IPS DF 19.7 (cell line): ENCODE measurements at places on chromosomes 6 and 20.

DNA sequence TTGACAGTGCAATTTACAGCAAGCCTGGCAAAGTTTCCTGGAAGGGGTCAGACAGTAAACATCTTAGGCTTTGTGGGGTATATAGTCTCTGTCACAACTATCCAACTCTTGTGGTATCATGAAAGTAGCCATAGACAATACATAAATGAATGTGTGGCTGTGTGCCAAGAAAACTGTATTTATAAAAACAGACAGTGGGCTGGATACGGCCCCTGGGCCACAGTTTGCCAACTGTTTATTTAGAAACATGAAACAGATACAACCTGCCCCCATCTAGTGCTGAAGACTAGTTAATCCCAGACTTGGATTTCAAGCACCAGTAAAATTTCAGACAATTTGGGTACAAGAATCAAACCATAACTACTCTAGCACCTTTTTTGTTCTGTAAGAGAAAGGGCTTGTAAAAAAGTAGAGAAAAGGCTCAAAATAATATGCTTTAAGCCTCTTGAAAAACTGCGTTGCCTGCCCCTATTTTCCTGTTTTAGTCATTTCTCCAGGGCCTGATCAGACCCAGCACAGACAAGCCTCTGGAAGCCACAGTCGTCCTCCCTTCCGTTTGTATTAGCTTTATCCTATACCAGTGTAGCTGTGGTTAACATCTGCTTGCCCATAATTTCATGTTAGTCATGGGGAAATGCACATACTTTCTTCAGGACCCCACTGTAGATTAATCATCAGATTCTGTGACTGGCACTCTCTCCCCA, 30.8 kb downstream of the JAG1 start:
- no peak for DNase-seq

DNA sequence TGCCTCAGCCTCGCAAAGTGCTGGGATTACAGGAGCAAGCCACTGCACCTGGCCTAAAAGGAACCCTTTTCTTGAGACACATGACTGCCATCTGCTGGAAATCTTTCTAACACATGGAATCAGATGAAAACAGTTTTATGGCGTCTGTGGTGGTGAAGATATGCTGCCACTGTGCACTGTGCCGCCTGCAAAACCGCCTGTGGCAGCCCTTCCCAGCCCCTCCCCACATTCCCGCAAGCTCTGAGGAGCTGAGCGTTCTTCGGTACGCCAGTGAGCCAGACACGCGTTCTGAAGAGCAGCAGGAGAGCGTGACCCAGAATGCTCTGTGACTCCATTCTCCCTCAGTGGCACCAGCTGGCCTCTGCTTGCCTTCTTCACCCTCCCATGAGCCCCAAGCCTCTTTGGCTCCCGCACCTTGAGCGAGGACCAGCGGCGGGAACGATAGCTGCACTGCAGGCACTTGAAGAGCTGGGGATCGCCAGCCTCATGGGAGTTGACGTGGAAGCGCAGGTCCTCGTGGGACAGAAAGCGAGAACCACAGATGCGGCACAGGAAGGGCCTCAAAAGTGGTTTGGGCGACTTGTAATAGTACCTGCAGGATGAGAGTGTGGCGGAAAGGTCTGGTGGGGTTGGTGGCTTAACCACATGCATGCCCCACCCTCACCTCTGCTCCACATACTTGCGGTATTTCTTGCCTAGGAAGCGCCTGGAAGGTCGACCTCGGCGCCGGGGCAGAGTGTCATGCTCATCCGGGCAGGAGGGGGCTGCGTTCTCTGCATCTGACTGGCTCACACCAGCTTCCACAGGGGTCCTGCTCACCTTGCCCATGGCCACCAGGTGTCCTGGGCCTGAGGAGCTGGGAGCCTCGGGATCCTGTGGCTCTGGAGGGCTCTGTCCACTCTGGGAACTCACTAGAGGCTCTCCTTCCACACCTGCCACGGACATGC, 8.7 kb downstream of the ZNF335 start:
- no peak for DNase-seq

DNA sequence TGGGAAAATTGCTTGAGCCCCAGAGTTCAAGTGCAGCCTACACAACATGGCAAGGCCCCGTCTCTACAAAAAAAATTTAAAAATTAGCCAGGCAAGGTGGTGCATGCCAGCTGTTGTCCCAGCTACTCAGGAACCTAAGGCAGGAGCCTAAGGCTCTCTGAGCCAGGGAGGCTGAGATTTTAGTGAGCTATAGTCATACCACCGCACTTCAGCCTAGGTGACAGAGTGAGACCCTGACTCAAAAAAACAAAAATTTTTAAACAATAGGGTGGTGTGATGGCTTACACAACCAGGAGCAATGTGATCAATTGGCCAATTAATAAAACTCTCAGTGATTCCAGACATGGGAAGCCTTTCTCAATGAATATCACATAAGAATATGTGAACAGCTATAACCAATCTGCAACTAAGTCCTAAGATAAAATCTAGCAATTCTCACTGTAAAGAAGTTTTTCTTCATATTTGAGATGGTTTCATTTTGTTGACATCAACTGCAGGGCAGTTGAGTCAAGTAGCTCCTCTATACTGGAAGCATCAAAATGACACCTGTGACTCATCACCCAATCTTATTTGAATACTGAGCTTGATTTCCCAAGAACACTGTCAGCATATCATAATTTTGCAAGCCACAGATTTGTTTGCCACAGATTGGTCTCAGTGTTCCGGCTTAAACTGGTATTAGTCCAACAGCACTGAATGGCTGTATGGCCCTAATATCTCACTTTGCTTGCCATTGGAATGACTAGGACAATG, 169.0 kb upstream of the GJE1 start:
- DNase-seq, result no peak

DNA sequence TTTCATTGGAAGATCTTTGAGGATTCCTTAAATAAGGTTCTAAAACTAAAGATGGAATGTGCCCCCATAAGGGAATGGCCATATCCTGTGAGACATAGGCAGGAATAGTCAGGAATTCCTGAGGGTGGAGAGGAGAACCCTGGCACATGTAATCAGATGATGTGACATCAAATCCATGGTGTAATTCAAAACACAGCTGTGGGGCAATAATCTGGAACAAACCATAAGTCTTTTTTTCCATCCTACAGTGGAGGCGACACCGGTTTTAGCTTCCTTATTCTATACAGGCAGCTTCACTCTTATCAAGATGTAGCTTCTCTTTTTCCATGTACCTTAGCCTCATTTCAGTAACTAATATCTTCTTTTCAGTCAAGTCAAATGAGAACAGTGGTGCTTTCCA, 133.6 kb upstream of the CITED2 start:
- no peak for DNase-seq

DNA sequence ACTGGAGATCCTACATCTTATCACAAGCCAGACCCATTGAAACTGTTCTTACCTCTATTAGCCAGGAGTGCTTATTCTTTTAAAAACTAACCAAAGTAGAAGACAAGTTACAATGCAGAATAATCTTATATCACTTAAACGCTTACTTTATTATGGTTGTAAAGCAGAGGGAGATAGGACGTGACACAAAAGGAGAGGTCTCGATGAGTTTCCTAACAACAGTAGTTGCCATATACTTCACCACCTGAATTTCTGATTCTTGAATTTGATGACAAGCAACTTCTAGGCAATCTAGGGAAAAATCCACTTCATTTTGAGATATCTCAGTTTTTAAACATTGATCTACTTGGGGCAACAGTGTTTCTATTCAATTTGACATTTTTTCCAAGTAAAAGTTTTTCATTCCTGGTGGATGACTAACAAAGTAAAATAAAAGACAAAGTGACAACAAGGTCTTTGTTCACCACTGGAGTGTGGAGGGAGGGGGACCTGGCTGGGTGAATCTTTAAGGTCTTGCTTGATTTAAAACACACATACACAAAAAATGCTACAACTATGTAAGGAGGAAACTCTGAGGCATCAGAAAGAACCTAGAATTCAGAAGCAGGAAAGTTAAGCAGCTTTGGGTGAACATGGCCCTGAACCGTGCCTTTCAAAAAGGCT, 110.9 kb downstream of the SMLR1 start:
- DNase-seq, result no peak

- no peak for DNase-seq
These were observed 72.3 kb downstream of the CDYL start for GRCh38 chr6:4848382-4849068.

- DNase-seq, result no peak
These were observed 53.2 kb downstream of the RAMACL start for GRCh38 chr6:166533205-166533824.

DNA sequence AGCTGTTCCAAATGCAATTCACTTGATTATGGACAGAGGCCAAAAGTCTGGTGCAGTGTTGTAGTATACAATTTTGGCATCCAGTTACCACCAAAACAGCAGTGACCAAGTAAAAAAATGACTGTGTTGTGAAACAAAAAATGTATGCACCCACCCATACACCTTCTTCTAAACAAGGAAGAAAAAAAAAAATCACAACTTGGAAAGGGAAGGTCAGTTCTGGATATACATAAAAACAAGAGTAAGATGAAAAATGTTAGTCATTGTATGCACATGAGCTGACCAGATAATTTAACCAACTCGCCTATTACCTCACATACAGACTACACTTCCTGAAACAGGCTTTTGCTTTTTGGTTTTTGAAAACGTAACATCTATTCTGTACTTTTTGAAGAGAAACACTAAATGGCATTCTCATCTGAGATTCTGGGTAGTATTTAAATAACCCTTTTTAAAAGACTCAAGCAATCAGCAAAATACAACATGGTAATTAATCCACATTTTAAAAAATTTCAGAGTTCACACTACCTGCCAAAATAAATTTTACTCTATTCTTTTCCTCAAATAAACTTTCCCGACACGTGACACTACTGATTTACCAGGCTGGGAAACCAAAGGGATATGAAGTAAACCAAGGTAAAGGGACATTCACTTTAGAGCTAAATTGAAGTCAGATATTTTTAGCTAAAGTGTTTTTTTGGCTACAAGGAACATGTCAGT, 141.6 kb upstream of the SHLD1 start:
- DNase-seq, result no peak

- no peak for DNase-seq
These were observed 268.6 kb downstream of the FOXC1 start for GRCh38 chr6:1878330-1878729.

- no peak for DNase-seq
These were observed 91.2 kb upstream of the ADTRP start for GRCh38 chr6:11869672-11870340.

GRCh38 chr6:28248916-28249315, 3.2 kb downstream of the ZKSCAN4 start:
- DNase-seq, result no peak

- no peak for DNase-seq
These were observed 126.2 kb downstream of the ANKRD60 start for GRCh38 chr20:58102261-58102660.

DNA sequence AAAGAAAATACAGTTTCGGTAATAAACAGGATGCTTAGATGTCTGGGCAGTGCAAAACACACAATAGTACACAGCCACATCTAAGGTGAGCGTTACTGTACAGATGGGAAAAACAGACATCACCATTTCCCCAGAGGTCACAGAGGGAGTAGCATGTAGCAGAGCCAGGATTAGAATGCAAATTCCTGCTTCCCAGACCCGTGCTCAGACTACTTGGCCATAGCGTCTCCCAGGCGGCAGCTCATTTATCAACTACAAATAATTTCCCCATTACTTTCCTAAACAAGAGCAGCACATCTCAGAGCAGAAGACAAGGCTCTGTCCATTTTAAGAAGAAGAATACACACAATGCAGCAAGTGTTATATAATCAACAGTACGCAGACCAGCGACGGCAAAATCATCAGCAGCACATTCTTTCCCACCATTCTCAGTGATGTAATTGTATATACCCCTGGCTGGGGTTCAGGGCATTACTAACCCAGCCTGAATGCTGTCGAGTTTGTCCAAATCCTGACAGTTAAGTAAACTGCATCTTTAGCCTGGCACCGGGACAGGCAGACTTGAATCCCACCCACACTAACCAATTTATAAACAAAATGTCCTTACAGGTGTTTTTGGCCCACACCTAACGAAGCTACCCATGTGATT, 61.9 kb downstream of the CNKSR3 start:
- DNase-seq, result no peak

DNA sequence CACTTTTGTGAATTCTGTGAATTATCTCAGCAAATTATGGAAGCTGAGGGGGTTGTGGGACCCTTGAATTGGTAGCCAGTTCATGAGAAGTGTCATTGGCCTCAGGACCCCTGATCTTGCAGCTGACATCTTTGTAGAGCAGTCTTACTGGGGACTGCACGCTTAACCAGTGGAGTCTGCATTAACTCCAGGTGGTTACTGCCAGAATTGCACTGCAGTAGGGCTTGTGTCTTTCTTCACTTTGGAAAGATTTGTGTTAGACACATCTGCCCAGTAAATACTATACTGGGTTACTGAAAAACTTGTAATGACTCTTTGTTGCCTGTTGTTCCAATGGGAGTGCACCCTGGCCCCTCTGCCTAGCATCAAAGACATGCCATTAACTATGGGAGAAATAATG, 21.2 kb upstream of the CDKN1A start:
- no peak for DNase-seq

GRCh38 chr6:101294676-101295075, 98.8 kb upstream of the GRIK2 start:
- DNase-seq, result no peak

- DNase-seq, result no peak
These were observed 75.1 kb upstream of the QKI start for GRCh38 chr6:163339466-163339865.

DNA sequence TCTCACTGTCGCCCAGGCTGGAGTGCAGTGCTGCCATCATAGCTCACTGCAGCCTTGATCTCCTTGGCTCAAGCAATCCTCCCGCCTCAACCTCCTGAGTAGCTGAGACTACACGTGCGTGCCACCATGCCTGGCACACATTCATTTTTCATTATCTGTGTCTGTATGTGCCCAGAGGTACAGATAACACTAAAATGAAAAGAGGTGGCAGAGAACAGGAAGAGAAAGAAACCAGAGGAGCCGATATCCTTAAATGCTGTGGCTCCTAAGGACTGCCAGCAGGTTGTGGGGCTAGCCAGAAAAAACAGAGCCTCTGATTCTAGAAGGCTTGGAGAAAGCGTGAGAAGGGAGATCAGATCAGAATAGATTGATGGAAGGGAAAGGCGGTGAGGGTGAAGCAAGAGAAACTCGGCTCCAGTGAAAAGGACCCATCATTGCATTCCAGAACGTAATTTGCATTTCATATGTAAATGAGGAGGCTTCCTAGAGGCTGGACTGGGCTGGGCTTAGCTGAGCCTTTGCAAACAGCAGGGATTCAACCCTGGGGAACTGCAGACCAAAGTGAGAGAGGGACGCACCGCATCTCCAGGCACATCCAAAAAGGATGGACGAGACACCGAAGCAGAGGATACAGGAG, 64.2 kb downstream of the GCNT2 start:
- peak; percentile 90 for DNase-seq

- no peak for DNase-seq
These were observed 34.9 kb upstream of the LOC128125822 start for GRCh38 chr6:63537201-63537958.

DNA sequence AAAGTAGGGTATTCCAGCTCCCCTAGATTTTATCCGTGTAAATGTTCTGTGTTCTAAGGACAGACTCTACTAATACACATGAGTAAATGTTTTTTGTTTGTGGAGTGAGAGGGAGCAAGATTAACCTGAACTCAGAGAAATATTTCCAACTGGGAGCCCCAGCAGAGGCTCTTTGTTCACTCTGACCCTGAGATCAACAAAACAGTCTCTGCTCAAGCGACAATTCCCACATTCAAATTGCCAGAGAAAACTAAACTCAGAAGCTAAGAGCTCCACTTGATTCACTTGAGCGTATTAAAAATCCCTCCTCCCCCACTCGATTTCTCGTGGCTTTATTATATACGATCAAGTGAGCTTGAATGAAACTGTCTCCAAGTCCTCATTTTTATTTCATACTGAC, 413.9 kb upstream of the JARID2 start:
- no peak for DNase-seq
